ENCODE measurements at places on chromosomes 7 and 10. TPM values are rescaled to one million over a fixed set of nuclear protein-coding genes. Genes with fewer than 3 reads are reported as not detected.
A peak's percentile ranks its signal among the peaks of the same experiment; 100 is the strongest.

DNA sequence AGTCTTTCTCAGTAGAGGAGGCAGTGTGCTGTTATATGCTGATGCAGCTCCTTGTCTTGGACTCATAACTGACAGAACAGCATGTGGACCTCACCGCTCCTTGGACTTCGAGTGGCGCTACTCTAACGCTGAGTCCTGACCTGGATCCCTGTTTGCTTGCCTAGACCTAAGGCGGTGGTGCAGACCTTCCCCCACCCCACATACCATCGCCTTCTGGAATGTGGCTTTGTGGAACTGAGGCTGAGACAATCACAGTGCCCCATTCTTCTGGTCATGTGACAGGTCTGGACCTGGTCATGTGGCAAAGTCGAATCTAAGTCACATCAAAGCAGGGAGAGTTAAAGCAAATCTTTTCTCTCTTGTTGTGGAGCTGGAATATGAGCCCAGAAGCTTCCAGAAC is 190.7 kb upstream of the MKI67 start:
- DNase-seq, result no peak

DNA sequence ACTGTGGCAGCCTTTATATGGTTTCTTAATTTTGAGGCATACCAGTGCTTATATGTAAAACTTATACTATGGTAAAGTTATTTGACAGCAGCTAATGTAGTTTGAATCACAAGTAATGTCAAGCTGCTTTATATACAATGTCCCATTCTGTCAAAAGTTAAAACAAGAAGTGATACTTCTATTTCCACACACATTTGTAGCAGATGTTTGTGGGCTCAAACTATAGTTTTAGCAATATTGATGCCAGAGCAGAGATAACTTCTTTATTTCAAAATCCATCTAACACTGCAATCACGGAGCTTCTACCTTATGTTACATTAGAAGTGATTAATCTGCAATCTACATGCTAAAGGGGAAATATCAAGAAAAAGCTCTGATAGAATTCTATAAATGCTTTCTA is 149.6 kb downstream of the ADK start:
- DNase-seq, result no peak

CHAT gene
- total RNA-seq, result not detected

PCGF5 gene
- total RNA-seq, result 63.2 TPM

DNA sequence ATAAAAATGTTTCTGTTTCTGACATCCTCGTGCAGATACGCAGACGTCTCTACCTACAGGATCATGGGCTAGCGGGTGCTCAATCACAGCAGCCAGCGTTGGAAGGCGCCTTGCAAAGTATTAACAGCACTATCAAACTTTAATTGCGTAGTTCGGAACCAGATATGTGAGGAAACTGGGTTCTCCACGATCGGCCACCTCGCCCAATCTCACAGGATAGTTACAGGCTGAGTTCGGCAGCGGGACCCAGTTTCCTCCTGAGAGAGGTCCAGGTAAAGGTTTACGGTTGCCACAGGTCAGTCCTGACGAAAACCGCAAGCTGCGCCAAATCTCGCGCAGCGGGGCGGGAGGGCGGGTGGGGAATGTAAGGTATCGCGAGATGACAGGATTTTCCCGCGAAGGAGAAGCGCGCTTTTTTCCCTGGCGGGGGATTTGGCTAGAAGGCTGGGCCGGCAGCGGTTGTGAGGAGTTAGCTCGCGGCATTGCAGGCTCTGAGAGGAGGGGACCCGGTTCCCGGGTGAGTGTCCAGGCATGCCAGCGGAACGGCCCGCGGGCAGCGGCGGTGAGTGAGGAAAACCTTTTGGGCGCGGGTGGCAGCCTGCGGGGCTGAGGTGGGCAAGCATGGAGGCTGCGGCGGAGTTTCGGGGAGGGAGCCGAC is at the start of gene HELLS:
TSS of gene HELLS (plus strand) at position 398 of the 658 bp plus-strand sequence. CDS start at position 532, 134 bp downstream.
- DNase-seq, result peak; percentile 73

SLC13A1 gene
- total RNA-seq, result not detected

AKR1D1 gene
- not detected for total RNA-seq

Data from Right ventricle myocardium inferior (tissue), 1 donor.